ENCODE measurements at places on chromosomes 1 and 21.

GRCh38 chr1:72637593-72637992 is 355.3 kb upstream of the NEGR1 start:
- DNase-seq: peak; percentile 65

GRCh38 chr1:16173447-16174260 is 17.8 kb upstream of the EPHA2 start:
- DNase-seq: no peak

GRCh38 chr1:173798078-173798477 is 26.4 kb upstream of the DARS2 start:
- no peak for DNase-seq

- DNase-seq: peak; percentile 1
These were observed 132.8 kb downstream of the CLIC6 start for GRCh38 chr21:34801519-34802132.

DNA sequence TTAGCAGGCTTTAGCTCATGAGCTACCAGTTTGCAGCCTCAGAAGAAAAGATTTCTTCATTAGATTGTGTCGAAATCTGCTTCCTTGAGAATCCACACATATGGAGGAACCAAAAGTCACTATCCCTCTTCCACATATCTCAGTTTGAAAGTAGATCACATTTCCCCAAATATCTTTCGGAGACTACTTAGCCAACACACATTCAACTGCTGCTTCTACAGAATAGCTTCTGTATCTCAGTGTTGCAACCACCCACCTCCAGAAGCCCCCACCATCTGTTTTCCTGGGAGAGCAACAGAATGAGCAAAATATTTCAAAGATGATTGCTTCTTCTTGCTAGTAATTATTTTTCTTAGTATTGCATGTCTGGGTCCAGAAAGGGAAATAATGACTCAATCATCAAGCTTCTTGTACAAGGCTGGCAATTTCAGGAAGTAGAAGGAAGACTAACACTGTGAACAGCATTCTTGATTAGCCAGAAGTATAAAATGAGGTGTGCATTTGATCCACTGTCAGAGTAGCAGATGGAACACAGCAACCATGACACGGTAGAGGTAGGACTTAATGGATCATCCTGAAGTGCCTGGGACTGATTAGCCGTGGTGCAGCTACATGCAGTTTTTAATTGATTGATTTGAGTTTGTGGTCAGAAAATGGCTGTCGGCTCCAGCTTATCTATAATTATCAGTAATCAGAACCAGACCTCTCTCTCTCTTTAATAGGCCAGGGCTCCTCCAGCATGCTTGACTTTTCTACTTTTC is 24.9 kb downstream of the ZC3H11B start:
- DNase-seq: no peak

- DNase-seq: no peak
These were observed 3.5 kb upstream of the BSND start for GRCh38 chr1:54995013-54995760.

- DNase-seq: peak; percentile 70
These were observed at the start of gene B3GALT2 for GRCh38 chr1:193185901-193186731. B3GALT2 (minus strand) TSS chr1:193186613; CDS start chr1:193181562, 5,051 bp downstream.

DNA sequence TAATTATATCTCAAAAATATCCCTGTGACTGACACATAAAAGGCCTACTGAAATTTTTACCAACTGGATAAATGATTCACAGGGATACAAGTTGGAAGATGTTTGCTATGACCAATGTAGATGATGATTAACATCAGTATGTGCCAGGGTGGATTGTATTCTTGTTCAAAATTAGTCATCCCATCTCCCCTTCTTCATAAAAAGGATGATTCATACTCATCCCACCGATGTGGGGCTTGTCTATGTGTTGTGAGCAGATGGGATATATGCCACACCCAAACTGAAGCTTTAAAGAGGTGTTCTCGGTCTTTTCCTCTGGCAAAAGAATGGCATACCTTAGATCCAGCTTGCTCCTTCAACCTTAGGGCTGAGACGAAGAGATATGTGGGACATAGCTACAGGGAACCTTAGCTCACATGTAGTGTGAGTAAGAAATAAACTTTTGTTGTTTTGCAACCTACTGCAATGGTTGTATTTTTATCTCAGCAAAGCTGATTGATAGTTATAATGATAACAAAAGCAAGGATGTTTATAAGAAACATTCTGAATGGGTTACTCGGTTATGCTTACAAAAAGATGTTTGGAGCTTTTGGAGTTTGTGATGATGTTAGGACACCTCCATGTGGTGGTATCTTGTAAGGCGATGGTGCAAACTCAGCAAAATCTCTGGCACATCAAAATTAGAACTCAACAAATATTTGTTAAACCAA is 29.4 kb downstream of the SPATA17 start:
- DNase-seq: no peak

DNA sequence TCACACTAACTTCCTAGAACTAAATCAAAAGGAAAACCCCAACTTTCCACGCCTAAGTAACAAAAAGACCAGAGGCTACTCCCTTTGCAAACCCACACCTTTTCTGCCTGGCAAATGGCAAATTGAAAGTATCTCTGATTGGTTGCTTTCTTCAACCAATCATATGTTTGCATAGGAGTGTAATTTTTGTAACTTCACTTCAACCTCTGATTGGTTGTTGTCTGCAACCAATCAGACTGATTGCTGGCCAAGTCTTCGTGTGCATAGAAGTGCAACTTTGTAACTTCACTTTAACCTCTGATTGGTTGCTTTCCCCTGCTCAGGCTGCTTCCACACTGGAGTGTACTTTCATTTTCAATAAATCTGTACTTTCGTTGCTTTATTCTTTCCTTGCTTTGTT is 36.9 kb upstream of the PADI2 start:
- DNase-seq: no peak

- DNase-seq: no peak
These were observed 12.1 kb downstream of the DIO1 start for GRCh38 chr1:53906121-53906520.

GRCh38 chr1:20507248-20507563 is 745 bp downstream of the MUL1 start:
- no peak for DNase-seq

DNA sequence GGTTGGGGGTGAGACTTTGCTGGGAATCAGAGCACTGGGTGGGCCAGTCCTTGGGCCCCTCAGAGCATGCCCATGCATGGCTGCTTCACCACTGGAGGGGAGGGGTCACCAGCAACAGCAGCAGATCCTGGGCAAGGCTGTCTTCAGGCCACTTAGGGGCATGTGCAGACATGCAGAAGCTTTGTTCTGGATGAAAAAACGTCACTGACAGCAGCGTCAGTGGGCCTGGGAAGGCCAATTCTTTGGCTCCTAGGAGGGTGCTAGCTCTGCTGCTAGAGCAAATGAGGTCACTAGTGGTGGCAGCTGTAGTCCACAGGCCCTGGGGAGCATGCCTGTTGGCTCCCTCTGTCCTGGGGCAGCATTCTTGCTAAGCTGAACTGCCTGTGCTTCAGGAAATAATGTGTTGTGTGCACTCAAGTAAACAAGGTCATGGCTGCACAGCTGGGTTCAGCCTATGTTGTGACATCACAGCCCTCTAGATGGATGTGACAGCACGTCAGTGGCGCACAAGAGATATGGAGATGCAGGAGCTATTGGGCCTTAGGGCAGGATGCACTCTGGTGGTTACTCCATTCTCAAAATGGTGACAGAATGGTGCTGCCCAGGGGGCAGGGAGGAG is 27.0 kb downstream of the ZC3H11B start:
- no peak for DNase-seq

- DNase-seq: no peak
These were observed 54.6 kb upstream of the SAMSN1 start for GRCh38 chr21:14600569-14601297.

DNA sequence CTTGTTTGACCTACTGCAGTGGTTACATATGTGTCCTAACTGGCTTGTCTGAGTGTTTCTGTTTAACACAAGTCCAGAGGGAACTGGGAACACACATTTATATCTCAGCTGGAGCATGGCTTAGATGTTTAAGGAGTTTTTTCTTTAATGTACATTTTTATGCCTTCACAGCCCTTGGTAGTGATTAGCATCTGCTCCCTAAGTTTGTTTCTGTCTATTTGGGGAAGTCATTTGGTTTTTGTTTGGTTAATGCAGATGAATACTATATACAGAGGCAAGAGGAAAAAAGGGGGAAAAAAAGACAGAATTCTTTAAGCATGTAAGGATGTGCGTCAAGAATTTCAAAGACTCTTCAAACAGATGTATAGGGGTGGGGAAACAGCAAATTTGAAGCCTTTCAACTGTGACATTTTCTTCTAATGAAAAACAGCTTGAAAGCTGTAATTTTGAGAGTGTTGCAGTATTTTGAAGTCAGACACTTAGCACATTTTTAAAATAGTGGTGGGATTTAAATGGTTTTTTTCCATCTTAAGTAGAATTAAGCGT is 15.4 kb downstream of the MACO1 start:
- no peak for DNase-seq

GRCh38 chr1:24743404-24744211 is 1.6 kb upstream of the CLIC4 start:
- DNase-seq: no peak

DNA sequence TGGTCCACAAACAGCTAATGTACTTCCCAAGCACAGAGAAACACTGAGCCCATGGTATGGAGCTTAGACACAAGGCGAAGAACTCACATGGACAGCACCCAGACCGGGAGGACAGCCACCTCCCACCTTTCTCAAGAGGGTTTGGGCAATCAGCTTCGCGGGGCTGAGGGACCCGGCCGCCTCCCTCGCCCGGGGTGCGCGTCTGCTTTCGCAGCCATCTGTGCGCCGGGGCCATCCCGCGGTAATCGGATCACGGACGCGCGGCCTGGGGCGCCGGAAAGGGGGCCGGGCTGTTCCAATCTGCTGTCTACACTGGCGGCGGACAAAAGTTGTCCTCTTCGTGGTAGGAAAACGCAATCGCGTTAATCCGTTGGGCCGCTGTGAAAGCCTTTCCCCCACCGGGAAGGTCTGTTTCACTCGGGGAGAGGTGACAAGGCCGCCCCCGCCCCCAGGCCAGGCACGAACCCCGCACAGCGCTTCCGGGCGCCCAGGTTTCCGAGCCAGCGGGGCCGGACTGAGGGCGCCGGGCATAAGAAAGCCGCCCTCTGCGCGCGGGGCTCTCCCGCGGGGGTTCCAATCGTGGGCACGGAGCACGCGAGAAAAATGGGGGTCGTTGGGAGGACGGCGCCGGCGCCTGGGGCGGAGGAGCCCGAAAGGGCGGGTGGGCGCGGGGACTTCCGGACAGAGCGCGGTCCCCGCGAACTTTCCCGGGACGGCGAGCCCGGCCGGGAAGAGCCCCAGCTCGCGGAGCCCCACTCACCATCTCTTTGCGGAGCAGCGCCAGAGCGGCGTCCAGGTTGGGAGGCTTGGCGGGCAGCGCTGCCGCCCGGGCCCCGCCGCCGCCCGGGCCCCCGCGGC is 664 bp downstream of the FAM89A start:
- peak; percentile 12 for DNase-seq

- DNase-seq: peak; percentile 69
These were observed 63.4 kb upstream of the L1TD1 start for GRCh38 chr1:62131093-62131725.

GRCh38 chr1:114352797-114353196 is 158.2 kb downstream of the TRIM33 start:
- no peak for DNase-seq

DNA sequence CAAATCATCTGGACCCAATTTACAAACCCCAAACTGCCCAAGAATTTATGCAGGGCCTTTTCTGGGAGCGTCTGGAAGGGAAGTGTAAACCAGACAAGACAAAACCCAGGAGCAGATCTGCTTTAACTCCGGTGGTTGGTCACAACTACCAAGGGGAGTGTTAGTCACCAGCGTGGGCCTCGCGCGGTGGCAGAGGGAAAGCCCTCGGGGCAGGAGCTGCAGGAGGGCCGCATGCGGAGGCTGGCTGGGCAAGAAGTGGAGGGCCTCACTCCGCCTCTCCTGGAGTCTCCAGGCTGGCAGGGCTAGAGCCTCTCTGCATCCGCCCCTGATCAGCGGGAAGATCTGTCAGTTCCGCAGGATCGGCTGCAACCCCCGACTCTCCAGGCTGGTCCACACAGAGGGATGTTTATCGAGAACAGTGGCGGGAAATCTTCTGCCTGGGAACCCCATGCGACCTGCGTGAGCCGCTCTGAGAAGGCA is 2.0 kb downstream of the COL24A1 start:
- no peak for DNase-seq

DNA sequence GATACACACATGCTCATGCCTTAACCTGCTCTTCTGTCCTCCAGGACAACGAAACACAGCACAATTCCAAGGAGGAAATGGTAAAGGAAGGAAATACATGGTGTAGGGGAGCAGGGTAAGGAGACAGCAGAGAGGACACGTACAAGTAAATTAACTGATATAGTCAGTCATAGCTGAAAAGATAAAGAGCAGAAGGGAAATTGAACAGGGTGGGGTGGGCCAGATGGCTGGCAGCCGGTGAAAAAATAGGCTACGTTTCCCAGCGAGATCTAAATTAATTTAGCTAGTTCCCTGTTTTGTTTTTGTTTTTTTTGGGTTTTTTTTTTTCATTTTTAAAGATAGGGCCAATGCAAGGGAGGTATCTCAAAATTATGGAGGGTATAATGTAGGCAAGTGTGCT is 109.2 kb downstream of the FAM78B start:
- DNase-seq: no peak

GRCh38 chr1:97073936-97074335 is 352.4 kb downstream of the PTBP2 start:
- no peak for DNase-seq

DNA sequence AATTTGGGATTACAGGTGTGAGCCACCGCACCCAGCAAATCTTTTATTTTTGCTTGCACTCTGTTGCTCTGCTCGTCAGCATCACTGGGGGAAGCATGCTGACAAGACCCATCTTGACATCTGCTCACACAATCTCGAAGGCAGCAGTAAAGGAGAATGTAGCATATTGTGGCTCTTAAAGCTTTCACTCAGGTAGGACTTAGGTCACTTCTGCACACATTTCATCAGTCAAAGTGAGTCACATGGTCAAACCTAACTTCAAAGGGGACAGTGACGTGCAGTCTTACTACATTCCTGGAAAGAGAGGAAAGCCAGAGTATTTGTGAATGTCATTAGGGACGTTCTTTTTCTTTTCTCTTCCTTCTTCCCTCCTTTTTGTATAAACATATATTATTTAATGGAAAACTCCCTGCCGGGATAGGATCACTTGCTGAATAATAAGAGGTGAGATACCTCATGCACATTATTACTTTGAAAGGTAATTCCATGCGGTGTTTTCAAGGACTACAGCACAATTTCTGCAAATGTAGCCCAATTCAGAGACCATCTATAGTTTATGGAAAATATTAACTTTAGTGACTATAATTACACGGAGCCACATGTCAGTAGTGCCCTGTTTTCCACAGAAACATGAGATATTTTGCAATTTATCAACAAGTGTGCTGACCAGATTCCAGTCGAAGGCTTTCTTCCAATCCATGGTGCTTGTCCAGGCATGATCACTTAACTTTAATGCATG is 19.3 kb upstream of the ACBD6 start:
- DNase-seq: no peak

Data from NCI-H2081 (cell line).